ENCODE measurements at places on chromosomes 7 and 10.
A peak's percentile ranks its signal among the peaks of the same experiment; 100 is the strongest.

- DNase-seq: no peak
Observed at GRCh38 chr10:121265360-121266123, 332.7 kb downstream of the FGFR2 start.

- no peak for DNase-seq
Observed at GRCh38 chr10:49484486-49485235, 54.3 kb downstream of the ERCC6 start.

DNA sequence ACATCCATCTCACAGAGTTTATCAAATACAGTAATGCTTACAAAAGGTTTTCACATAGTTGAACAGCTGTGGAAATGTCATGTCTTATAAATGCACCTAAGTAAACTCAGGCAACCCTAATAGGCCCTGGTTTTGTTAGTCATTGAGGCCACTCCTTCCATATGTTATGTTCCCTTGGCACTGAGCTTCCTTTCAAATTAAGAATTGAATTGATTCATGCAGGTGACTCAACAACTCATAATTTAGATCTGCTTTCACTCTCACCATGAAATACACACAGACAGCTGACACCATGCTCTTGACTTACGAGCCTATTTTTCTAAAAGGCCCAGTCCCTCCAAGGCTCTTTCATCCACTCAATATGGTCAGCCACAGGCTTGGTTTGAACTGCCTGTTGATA is 476.9 kb downstream of the KCNMA1 start:
- DNase-seq: no peak

GRCh38 chr7:42876182-42877068 is 35.4 kb downstream of the C7orf25 start:
- peak; percentile 84 for DNase-seq

- no peak for DNase-seq
Observed at GRCh38 chr10:109913306-109913892, 9.9 kb downstream of the XPNPEP1 start.

DNA sequence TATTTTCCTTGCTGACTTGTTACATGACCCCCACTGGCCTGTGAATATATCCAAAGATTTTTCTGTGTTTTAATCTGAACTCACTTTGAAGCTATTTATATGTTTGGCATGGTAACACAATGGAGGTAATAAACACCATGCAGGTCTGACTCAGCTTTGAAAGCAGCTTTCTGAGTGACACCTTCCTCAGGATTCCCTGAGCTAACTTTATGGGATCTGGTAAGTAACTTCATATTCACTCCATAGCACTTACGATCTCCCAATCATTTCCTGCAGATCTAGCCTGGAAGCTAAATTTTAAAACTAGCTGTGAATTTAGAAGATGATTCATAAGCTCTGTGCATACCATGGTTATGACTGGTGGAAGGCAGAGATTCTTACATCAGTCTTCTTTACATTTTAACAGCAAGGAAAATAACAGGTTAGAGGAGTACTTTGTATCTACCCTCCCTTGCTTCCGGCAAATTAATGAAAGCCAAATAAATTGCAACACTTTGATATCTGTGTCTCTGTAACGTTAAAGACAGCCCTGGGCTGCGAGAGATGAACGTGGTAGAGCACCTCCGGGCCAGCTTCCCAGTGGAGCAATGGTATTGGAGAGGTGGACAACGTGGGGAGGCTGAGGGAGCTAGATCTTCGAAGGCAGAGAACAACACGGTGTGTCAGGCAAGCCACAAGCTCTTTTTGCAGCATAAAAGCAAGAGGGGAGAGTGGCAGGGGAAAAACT is 170.2 kb upstream of the KLF14 start:
- DNase-seq: no peak

Measured in spinal cord (tissue), 10 donors.